ENCODE measurements at places on chromosomes 11 and 22.

GRCh38 chr11:78147807-78148206 lies 8.4 kb upstream of the ALG8 start:
- no peak for DNase-seq

- DNase-seq: no peak
These were observed 2.5 kb downstream of the USP2 start for GRCh38 chr11:119378851-119379465.

DNA sequence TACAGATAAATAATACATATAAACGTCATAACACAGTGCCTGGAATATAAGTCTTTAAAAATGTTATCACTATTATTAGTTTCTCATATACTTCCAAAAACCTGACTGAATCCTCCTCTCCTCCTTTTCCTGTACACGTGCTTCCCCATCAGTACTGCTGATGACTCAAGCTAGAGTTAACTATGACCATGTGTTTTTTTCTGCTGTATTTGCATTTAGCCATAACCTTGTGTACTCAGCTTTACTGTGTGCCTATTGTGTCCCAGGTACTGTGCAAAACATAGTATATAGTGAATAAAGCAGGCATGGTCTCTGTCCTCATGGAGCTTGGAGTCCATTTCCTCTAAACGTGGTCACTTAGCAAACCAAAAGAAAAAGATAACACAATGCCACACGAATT lies 56.5 kb upstream of the ARHGAP32 start:
- DNase-seq: peak; percentile 80

GRCh38 chr11:103798446-103798845 lies 238.0 kb upstream of the DDI1 start:
- DNase-seq: peak; percentile 35

DNA sequence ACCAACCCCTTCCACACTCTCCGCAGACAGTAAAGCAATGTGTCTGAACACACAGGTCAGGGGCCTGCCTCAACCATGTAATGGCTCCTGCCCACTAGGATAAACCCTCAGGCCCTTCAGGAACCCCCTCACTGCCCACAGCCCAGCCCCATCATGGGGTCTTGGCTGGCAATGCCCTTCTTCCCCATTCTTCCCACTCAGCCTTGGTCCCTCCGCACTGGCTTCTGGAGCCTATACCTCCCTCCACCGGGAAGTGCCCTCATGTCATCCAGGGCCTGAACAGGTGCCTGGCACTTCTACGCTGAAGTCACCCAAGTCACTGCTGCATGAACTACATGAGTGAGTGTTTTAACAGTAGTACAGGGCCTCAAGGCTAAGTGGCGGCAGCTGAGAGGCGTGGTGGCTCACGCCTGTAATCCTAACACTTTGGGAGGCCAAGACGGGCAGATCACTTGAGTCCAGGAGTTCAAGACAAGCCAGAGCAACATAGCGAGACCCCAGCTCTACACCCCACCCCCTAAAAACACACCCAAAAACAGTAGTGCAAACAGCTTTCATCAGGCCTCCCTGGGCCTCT lies 74.8 kb upstream of the PITPNB start:
- DNase-seq: no peak

DNA sequence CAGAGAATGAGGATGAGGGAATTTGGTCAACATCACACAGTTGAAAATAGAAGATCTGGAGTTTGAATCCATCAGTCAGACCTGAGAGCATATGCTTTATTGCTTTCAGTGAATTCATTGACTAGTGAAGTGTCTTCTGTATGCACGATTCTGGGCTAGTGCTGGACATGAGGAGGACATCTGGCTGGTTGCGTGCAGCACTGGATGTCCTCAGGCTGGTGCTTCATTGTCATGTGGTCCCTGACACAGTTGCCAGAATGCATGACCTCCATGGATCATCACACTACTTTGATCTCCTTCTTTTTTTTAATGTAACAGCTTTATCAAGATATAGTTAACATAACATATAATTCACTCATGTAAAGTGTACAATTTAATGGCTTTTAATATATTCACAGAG lies 44.5 kb upstream of the MMP7 start:
- DNase-seq: no peak

GRCh38 chr22:38788021-38788816 lies 5.7 kb downstream of the DNAL4 start:
- peak; percentile 96 for DNase-seq

DNA sequence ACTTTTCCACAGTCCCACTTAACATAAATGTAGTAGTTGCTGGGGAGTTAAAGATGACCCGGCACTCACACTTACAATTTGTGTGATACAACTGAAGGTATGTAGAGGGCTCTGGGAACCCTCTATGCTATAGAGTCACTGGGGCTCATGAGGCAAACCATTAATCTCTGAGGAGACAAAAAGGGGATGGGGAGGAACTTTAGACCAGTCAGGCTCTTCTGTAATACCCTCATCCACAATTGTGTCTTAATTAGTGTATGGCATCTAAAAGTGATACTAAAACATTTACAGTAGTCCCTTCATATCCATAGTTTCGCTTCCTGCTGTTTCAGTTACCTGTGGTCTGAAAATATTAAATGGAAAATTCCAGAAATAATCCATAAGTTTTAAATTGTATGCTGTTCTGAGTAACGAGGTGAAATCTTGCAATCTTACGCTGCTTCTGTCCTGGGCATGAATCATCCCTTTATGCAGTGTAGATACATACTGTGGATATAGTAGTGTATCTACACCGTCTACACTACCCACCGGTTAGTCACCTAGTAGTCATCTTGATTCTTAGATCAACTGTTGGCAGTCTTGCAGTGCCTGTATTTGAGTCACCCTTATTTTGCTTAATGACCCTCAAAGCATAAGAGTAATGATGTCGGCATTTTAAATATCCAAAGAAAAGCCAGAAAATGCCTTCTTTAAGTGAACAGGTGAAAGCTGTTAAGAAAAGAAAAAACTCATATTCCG lies 12.2 kb downstream of the CBL start:
- DNase-seq: peak; percentile 99

DNA sequence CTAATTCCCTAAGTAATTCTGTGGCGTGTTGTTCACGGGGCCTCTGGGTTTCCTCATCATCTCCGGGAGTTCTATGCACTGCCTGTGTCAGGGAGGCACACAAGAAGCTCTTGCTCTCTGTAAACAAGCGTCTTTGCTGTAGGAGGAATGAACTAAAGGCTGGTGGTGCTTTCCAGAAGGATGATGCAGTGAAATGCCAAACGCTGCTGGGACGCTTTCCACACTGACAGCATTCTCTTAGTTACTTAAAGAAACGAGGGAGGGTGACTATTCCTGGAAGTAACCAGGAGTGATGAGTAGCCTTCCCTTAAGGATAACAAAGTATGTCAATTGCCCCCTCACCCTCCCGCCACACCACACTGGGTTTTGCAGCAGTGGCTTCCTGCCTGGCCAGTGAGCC lies 38.5 kb upstream of the NUP50 start:
- DNase-seq: peak; percentile 94

GRCh38 chr11:18369398-18369797 lies 25.0 kb upstream of the LDHA start:
- DNase-seq: no peak

DNA sequence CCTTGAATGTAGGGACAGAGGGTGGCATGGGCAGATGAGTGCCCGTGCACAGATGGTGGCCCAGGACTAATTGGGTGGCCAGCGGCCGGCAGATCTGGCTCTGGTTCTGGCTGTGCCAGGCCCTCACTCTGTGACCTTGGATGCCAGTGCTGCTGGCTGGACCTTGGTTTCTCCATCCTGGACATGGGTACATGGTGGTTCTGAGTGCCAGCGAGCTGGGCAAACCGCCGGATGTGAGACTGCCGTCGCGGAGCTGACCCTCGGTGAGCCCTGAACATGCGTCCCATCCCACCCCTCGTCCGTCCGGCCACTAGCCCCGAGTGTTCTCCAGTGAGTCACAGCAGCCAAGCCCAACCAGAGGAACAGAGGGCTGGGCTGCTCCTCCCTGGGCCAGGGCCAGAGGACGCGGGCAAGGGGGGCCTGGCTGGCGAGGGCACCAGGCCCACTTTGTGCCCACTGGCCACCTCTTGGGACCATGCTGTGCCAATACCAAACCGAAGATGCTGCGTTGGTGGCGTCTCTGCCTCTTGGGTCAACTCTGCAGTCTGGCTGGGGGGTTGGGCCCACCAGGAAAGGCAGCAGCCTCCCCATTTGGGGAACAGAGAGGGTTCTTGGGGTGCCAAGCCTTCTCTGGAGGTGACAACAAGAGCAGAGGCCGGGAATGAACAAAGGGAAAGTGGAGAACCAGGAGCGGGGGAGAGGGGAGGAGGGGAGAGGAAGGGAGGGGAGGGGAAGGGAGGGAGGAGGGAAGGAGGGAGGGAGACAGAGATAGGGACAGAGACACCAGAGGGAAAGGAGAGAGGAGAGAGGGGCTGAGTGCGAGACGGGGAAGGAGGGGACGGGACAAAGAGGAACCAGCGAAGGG lies 10.7 kb downstream of the LSP1 start:
- peak; percentile 86 for DNase-seq

DNA sequence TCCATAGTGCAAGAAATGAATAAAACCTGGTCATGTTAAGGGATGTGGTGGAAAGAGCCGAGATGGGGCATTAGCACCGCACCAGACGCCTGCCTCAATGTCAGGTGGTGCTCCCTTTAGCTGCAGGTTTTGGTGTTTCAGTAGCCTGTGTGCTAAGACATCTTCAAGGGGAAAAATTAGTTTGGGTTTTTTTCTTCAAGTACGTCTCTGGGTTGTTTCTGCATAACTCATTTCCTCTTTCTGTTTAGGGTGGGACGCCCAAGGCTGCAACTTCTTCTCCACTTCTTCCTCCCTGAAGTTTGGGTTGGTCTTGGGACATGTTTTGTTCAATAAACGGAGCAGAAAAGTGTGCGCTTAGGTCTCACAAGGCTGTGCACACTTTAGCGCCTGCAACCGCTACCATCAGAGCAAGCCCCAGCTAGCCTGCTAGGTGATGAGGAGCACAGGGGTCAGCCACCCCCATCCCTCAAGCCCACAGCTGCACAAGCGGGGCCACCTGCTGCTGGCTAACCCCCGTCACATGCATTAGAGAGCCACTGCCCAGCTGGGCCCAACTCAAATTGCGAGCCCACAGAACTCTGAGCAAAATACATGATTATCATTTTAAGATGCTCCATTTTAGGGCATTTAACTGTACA lies 1495.7 kb downstream of the TBC1D22A start:
- no peak for DNase-seq

DNA sequence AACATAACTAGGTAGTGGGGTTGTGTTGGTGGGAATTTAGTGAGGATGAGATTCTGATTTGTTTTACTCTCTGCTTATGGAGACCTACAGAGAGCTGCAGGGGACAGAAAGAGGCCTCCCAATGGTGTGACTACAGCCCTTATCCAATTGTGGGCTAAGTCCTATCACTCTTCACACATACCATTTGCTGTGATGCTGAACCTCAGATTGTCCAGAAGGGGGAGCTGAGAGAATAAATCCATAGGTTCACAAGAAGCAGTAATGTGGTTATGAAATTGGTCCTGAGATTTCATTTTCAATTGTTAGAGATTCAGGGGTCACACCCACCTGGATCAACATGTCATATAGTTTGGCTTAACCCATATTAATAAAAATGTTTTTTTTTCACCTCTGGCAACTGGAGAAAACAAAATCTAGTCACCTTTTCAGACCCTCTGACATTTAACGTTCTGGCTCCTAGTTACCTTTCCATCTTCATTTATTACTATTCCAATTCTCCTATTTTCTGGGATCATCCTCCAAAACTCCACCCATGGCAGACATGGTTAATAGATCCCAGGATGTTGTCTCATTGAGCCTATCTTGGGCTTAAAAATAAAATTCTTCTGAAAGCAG lies 53.3 kb upstream of the PTPN5 start:
- DNase-seq: peak; percentile 33

DNA sequence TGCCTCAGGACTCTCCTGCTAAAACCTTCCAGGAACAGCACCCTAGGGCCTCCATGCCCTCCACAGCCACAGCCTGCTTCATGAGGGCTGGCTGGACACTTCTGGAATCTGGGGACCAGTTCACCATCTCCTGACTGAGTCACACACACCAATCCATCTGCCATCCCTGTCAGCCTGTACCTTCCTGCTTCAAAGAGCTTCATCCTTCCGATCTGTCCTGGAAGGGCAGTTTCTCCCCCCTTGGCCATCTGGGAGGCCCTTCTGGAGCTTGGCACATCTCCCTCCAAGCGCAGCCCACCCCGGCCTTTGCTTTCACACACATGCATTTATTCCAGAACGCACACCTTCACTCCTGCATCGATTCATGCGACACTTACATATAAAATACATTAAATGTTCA lies 13.0 kb downstream of the APBB1 start:
- DNase-seq: no peak

DNA sequence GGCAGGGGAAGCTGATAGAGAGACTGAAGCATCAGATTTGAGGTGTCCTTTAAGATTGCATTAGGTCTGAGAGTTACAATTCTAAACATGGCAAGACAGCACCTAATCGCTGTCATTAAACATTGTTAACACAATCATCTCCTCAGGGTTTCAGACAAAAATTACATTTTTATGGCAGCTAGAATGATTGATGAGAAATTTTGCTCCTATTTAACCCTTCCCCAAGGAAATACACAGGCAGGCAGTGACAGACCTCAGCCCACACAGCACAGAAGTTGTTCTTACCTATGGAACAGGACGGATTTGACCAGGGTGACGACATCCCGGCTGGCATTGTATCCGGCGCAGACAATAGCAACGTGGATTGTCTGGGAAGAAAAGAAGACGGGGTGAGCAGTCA lies 294.3 kb downstream of the LARGE1 start:
- no peak for DNase-seq

GRCh38 chr11:125329786-125330185 lies 165.2 kb downstream of the PKNOX2 start:
- DNase-seq: no peak

GRCh38 chr11:33664827-33665226 lies 35.8 kb downstream of the C11orf91 start:
- DNase-seq: no peak

DNA sequence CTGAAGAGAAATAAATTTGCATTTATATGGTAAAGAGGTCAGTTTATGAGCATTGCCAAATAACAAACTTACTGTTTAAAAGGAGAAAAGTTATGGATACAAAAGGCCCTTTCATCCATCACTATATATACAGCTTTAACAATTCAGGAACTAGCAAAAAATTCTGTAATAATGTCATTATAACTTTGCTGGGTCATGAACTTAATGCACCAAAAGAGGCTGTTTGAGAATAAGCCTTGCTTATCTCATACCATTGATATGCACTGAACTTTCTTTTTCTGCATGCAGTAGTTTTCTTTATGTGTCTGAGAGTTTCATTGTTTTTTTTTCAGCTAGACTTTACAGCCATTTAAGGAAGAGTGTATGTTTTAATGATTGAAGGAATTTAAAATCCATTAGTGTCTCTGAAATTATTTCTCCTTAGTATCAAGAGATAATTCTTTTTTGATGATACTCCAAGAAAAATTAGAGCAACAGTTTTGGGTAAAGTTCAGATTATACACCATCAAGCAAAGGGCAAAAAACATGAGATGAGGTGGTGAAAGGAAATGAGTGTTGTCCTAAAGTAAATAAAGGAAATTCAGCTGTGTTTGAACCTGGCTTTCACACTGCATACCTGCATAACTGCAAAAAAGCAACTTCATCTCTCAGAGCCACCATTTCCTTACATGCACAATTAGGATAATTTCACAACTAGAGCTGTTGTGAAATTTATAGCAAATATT lies 188.2 kb upstream of the ANO3 start:
- DNase-seq: peak; percentile 9

Data from IMR-90 (cell line).